GM03348 (cell line): ENCODE measurements at places on chromosomes 13 and 19.

- no peak for DNase-seq
Observed at GRCh38 chr19:2865334-2866100, 1.6 kb upstream of the ZNF556 start.

- no peak for DNase-seq
Observed at GRCh38 chr19:2577722-2578335, 101.9 kb downstream of the GADD45B start.

GRCh38 chr13:43085545-43085944 is 62.2 kb downstream of the DNAJC15 start:
- peak; percentile 34 for DNase-seq

- DNase-seq = no peak
Observed at GRCh38 chr13:31859571-31859970, 120.2 kb downstream of the RXFP2 start.

- no peak for DNase-seq
Observed at GRCh38 chr13:72960541-72960940, 98.3 kb upstream of the KLF5 start.

DNA sequence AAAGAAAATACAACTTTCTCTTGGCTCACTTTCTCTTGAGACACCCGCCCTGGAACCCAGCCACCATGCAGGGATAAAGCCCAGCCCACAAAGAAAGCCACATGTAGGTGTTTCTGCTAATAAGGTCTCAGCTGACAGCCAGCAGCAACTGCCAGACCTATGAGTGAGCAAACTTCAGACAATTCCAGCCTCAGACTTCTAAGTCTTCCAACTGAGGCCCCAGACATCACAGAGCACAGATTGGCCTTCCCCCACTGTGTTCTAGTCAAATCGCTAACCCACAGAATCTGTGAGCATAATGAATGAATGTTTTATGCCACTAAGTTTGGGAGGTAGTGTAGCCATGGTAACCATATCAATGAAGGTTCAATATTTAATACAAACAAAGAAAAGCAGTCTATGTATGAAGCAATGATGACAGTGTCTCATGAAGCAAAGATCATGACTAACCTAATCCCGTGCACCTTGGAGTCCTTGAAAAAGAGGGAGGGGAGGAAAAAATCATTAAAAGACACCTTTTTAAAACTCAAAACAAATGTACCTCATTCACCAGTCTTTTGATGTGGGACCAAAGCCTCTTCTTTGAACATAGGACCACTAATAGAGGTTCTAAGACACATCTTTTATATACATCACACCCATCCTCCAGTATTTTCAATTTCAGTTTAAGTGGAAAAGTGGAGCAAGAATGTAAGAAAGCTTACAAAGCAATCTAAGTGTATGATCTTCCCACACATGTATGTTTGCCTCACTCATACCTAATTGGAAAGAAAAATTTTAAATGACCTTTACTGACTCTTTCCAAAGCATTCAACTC is 6.2 kb downstream of the MRPS31 start:
- peak; percentile 7 for DNase-seq

DNA sequence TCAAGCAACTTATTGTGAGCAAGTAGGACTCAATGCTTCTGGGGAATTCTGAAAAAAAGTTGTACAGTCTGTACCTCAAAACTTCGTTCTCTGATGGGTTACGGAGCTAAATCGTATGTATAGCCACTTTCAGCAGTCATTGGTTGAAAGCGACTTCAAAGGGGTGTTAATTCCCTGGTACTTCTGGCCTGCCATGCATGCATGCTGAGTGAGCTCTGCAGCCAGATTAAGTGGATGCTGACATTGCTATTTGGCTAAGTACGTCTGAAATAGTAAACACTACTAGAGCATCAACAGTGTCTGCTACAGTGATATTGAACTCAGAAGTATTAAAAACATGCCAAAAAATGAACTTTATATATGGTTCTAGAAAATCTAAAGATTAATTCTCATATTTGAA is 1183.1 kb upstream of the PCDH20 start:
- DNase-seq = no peak

GRCh38 chr19:9046694-9047093 is 36.5 kb upstream of the MUC16 start:
- DNase-seq = no peak

DNA sequence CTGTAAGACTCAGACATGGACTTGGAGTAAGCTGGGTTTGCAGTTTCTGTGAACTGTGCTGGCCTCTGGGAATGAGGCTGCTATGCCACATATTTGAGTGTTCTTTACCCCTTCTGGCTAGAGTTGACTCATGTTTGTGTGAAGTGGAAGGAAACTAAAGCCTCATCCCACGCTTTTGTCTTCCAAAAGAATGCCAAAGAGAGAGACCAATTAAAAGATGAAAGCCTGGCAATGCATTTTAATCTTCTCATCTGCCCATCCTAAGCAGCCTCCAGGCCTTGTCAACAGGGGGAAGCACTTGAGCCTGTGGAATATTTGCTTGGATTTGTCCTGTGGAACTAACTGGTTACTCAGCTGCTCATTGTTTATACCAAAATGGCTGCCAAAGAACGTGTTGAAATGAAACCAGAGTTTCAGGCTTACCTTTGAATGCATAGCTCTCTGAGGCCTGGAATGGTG is 49.1 kb downstream of the LMO7 start:
- DNase-seq = peak; percentile 60

GRCh38 chr13:21427741-21428140 is 31.4 kb downstream of the ZDHHC20 start:
- no peak for DNase-seq
